Mesothelial cell of epicardium (in vitro differentiated cells): ENCODE measurements at places on chromosomes 3 and 15. TPM values are rescaled to one million over a fixed set of nuclear protein-coding genes. Genes with fewer than 3 reads are reported as not detected.

MNS1 gene
- total RNA-seq: 2.5 to 3.4 TPM (median 2.7 TPM) in 3 replicates

LOXL1 gene
- 62.9 to 69.0 TPM (median 68.6 TPM) in 3 replicates for total RNA-seq

EOMES gene
- not detected in 3 replicates for total RNA-seq

GLDN gene
- total RNA-seq: 0.38 to 0.52 TPM (median 0.49 TPM) in 3 replicates

SLC22A13 gene
- total RNA-seq: 0.34 to 0.85 TPM (median 0.75 TPM) in 3 replicates

RASSF1 gene
- 13.7 to 15.4 TPM (median 14.3 TPM) in 3 replicates for total RNA-seq

HHLA2 gene
- not detected in 3 replicates for total RNA-seq

ROPN1B gene
- total RNA-seq: not detected in 3 replicates

DNA sequence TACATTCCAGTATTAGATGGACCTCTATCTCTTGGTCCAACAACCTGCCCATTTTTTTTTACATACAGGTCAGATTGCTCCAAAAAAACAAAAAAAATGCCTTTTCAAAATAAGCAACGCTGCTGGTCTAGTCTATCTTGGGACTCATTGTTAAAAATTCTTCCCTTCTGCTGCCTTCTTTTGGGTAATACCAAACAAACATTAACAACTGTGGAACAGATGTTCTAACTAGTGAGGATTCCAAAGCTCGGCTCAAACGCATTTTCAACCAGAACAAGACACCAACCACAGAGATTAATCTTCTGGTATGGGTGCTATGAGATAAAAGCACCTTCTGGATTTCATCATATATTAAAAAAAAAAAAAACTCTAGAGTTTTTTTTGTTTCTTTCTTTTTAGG is 24.7 kb downstream of the ARHGAP31 start:
- DNase-seq: no peak
- no peaks in the 10 kb centered on the region for H3K27me3 ChIP-seq
- no peak overlapping the region for H3K27ac ChIP-seq
- peaks cover 44% of the 10 kb centered on the region for H3K4me1 ChIP-seq
- peaks cover 3% of the 10 kb centered on the region for H3K36me3 ChIP-seq

DNA sequence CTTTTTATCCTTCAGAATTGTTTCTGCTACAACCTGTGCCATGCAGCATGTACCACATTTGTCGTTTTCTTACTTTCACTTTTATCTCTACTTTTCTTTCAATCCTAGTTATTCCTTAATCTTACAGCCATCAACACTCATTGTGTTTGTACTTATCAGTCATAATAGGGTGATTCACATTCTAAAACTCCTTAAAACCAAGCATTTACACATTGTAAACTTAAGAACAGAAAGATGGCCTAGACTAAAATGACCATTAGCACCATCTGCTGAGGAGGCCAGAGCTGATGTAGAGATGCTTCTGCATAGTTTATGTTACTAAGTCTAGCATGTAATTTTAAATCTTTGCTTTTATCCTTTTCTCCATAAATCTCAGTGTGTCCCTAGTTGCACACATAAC is 25.5 kb downstream of the EIF2AK4 start:
- H3K36me3 ChIP-seq: peaks cover 30% of the 10 kb centered on the region
- no peaks in the 10 kb centered on the region for H3K27me3 ChIP-seq
- no peak overlapping the region for H3K4me3 ChIP-seq
- DNase-seq: no peak

DNA sequence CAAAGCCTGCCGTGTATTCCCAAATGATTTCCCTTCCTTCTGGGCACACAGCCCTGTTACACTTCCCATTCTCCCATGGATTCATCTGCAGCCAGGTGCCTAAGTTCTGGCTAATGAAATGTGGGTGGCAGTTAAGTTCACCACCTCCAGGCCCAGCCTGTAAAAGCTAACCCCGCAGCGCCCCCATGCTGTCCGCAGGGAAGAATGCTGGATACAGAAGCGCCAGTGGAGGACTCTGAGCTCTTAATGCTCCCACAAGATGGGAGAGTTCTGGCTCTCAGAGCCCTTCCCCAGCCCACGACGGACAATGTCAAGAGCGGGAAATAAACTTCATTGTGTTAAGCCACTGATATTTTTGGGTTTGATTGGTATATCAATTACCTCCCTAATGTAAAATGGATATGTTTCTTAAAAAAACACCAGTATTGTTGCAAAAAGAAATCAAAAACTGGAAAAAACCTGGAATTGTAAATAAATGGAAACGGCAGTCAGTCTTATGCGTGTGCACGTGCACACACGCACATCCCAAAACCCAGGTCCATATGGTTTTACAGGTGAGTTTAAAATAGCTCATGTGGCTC is 37.7 kb upstream of the FGD5 start:
- no peak overlapping the region for H3K4me3 ChIP-seq
- H3K27ac ChIP-seq: no peak overlapping the region
- H3K4me1 ChIP-seq: peaks cover 10% of the 10 kb centered on the region

- no peak for DNase-seq
- no peak overlapping the region for H3K27ac ChIP-seq
- no peaks in the 10 kb centered on the region for H3K36me3 ChIP-seq
- H3K4me3 ChIP-seq: no peak overlapping the region
Observed at GRCh38 chr3:196691386-196691785, 20.7 kb downstream of the CEP19 start.

DNA sequence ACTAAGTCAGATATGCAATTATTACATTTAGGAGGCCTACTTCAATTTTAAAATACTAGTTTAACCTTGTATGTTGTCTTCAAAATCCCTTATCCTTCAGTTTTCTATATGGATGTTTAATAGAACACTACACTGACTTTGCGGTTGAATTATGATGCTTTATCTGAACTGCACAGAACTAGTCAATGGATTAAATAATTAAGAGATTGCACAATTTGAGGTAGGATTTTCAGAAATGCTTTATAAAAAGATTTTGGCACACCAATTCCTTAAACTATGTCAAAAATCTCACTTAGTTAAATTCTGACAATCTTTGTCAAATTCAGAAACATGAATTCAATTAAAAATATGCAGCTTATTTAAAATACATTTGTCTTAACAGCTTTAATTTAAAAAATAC is 28.1 kb downstream of the ATOSA start:
- H3K4me3 ChIP-seq: peak overlapping the region; percentile 57
- H3K27me3 ChIP-seq: no peaks in the 10 kb centered on the region
- DNase-seq: no peak
- peak overlapping the region; percentile 78 for H3K27ac ChIP-seq
- peaks cover 28% of the 10 kb centered on the region for H3K4me1 ChIP-seq

GRCh38 chr3:183008800-183009199 is 28.5 kb upstream of the DCUN1D1 start:
- peaks cover 4% of the 10 kb centered on the region for H3K4me1 ChIP-seq
- no peak for DNase-seq
- peaks cover 3% of the 10 kb centered on the region for H3K36me3 ChIP-seq
- H3K27me3 ChIP-seq: no peaks in the 10 kb centered on the region
- H3K27ac ChIP-seq: no peak overlapping the region

GRCh38 chr3:133390715-133391114 is 9.1 kb upstream of the BFSP2 start:
- H3K27me3 ChIP-seq: no peaks in the 10 kb centered on the region
- H3K27ac ChIP-seq: no peak overlapping the region
- no peak overlapping the region for H3K4me3 ChIP-seq

- no peak for DNase-seq
- H3K4me3 ChIP-seq: no peak overlapping the region
- H3K36me3 ChIP-seq: no peaks in the 10 kb centered on the region
- H3K27ac ChIP-seq: no peak overlapping the region
- peaks cover 35% of the 10 kb centered on the region for H3K4me1 ChIP-seq
Observed at GRCh38 chr3:71095511-71096291, 487.8 kb downstream of the FOXP1 start.

- no peak overlapping the region for H3K4me3 ChIP-seq
- DNase-seq: no peak
- H3K27ac ChIP-seq: no peak overlapping the region
- no peaks in the 10 kb centered on the region for H3K27me3 ChIP-seq
- H3K36me3 ChIP-seq: no peaks in the 10 kb centered on the region
- H3K4me1 ChIP-seq: peaks cover 27% of the 10 kb centered on the region
Observed at GRCh38 chr15:39327005-39327730, 253.7 kb upstream of the THBS1 start.

DNA sequence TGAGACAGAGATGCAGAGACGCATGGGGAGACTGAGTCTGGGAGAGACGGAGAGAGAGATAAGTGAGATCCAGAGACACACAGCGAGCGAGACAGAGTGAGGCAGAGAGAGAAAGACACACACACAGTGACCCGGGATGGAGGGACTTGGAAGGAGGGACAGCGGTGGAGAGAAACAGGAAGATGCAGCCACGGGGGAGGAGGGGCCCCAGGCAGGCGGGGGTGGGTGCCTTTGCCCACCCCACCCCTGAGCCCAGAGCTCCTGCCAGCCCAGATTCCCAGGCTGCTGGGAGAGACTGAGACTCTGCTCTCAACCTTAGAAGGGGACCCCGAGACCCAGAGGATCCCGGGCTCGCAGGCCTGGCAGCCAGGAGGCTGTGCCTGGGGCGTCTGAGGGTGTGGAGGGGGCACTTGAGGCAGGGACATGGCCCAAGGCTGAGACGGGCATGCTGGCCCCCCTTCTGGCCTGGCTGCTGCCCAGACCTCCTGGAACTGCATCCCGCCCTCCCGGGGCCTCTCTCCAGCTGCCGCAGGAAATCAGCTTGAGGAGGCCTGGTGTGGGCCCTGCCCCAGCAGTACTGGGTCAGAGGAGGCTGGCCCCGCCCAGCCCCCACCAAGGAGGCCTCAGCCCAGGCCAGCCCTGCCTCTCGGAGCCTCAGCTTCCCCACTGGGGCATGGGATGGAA is 18.1 kb downstream of the H1-8 start:
- no peak overlapping the region for H3K4me3 ChIP-seq
- no peak for DNase-seq
- H3K27me3 ChIP-seq: no peaks in the 10 kb centered on the region
- H3K4me1 ChIP-seq: peaks cover 6% of the 10 kb centered on the region

GRCh38 chr3:55782807-55783206 is 295.7 kb upstream of the WNT5A start:
- H3K4me3 ChIP-seq: no peak overlapping the region
- DNase-seq: no peak
- peaks cover 5% of the 10 kb centered on the region for H3K27me3 ChIP-seq
- H3K27ac ChIP-seq: no peak overlapping the region

GRCh38 chr3:128420289-128420688 is 46.4 kb downstream of the DNAJB8 start:
- H3K27ac ChIP-seq: no peak overlapping the region
- H3K36me3 ChIP-seq: peaks cover 4% of the 10 kb centered on the region
- no peaks in the 10 kb centered on the region for H3K27me3 ChIP-seq
- peaks cover 50% of the 10 kb centered on the region for H3K4me1 ChIP-seq

- H3K36me3 ChIP-seq: no peaks in the 10 kb centered on the region
- no peaks in the 10 kb centered on the region for H3K27me3 ChIP-seq
- H3K27ac ChIP-seq: no peak overlapping the region
- DNase-seq: no peak
Observed at GRCh38 chr3:28912120-28912885, 368.6 kb upstream of the RBMS3 start.

- no peak overlapping the region for H3K27ac ChIP-seq
- DNase-seq: no peak
- no peak overlapping the region for H3K4me3 ChIP-seq
- H3K4me1 ChIP-seq: no peaks in the 10 kb centered on the region
- no peaks in the 10 kb centered on the region for H3K36me3 ChIP-seq
- H3K27me3 ChIP-seq: peaks cover 24% of the 10 kb centered on the region
Observed at GRCh38 chr3:150921209-150921608, 16.0 kb upstream of the MINDY4B start.

- H3K27ac ChIP-seq: no peak overlapping the region
- no peak overlapping the region for H3K4me3 ChIP-seq
- H3K36me3 ChIP-seq: peaks cover 6% of the 10 kb centered on the region
- no peaks in the 10 kb centered on the region for H3K4me1 ChIP-seq
Observed at GRCh38 chr15:69009341-69009740, 5.2 kb upstream of the NOX5 start.
